Inflammatory macrophage treated with lipopolysaccharide for 1 hour (primary cell): ENCODE measurements at places on chromosomes 7 and 10.

- no peak for DNase-seq
Measured at GRCh38 chr10:85623758-85624157, 742.8 kb downstream of the GRID1 start.

DNA sequence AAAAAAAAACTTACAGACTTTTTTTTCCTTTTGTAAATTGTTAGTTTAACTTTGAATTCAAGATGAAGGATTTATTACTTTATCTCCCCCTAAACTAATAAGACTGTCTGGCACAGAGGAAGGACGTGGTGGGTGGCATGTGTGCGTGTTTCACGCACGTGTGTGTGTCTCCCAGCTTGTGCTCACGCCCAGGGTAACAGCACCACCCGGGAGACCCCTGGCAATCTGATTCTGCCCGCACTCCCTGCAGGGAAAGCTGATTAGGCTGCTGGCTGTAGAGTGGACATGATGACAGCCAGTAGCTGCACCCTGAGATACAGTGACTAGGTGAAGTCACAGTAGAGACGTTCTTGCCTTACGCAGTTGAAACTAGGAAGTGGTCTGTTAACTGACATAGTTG is 25.3 kb downstream of the WIPI2 start:
- no peak for DNase-seq

DNA sequence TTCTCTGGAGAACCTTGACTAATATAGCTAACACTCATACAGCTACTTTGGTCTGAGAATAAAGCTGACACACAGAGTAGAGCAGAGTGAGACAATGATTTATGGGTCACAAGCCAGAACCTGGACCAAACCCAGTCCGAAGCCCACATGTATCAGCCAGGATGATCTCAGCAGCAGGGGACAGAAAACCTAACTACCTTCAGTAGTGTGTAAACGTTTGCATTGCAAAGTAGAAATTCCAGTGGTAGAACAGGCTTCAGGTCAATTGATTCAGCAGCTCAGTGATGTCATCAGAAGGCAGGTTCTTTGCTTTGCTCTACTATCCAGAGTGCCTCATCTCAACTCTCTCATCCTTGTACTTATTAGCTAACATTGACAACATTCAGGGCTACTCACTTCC is 62.5 kb upstream of the PALS2 start:
- no peak for DNase-seq

- peak; percentile 83 for DNase-seq
Measured at GRCh38 chr7:73851410-73852338, 9.3 kb upstream of the TMEM270 start.

DNA sequence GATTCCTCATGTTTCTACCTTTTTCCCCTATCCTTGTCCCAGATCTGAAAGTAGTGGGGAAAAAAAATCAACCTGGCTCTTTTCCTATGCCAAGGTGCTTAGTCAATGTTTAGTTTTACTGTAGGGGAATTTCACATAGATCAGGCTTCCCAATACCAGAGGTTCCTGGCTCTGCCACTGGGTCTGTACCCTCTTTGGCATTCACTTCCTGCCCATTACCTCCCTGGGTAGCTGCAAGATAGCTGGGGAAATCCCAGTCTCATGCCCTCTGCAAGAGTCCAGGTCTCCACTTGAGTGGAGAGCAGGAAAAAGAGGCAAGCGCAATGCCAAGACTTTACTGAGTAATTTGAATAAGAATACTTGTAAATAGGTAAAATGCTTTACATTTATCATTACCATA is 3.5 kb upstream of the BPGM start:
- no peak for DNase-seq

DNA sequence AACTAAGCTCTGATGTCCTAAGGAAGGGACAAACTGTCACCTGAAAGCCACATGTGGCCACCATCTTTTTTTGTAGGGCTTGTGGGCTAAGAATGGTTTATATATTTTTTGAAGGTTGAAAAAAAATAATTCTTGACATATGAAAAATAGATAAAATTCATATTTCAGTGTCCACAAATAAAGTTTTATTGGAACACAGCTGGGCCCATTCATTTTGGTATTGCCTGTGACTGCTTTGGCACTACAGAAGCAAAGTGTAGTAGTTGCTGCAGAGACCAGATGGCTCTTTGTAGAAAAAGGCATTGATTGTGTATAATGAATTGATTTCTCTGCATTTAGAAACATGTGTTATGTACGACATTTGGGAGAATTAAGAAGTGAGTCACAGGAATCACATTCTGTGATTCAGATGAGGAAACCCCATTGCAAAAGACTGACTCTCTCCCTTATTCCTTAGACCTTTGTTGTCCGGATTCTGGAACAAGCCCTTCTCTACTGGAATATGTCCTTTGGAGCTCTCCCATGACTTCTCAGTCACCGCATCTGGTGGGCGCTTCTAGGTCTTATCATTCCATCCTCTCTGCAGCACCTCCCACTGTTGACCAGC is 438.7 kb downstream of the LRMDA start:
- no peak for DNase-seq

DNA sequence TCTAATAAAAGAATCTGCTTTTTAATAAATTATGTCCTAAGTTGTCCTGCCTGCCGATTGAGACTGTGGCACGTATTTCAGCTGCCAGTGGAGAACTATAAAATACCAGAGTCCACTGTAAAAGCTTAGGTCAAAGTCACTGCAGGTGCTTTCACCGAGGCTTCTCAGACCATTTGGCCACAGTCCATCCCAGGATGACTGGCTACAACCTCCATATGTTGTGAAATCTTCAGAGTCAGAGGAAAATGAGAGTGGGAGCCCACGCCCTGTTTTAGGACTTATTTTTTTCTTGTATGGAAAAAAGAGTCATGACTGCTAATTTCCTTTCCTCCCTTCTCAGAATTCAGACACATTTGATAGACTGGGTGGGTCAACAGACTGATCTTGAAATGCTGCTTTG is 182.9 kb downstream of the ANK3 start:
- DNase-seq = no peak

- peak; percentile 68 for DNase-seq
Measured at GRCh38 chr10:33434933-33435332, 100.5 kb upstream of the NRP1 start.

DNA sequence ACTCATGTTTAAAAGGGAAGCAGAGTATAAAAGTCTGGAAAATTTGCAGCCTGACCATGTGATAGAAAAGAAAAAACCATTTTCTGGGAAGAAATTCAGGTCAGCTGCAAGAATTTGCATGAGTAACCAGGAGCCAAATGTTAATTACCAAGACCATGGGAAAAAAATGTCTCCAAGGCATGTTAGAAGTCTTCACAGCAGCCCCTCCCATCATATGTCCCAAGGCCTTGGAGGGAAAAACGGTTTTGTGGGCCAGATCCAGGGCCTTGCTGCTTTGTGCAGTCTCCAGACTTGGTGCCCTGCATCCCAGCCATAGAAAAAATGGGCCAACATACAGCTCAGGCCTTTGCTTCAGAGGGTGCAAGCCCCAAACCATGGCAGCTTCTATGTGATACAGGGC is 1019.6 kb upstream of the SORCS1 start:
- no peak for DNase-seq

DNA sequence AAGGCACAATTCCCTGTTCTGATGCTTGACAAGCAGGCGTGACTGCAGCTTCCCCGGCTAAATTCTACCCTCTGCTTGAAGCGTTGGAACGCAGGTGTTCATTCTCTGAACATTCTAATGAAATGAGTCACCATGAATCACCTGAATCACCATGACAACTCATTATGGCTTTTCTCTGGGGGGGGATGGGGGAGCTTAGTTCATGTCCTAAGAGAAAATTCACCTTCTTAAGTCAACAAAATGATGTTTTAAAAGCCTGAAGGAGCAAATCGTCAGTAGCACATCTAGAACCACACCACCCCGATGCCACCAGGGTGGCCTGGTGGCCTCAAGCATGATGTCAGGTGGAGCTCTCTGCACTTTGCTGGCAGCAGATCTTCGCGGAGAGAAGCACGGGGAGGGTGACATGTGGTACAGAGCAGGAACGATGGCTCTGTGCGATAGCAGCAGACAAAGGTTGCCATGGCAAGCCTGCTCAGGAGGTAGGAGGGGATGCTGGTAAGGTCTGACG is 33.7 kb downstream of the DDC start:
- DNase-seq = no peak

- DNase-seq = no peak
Measured at GRCh38 chr7:99791021-99791420, 7.0 kb upstream of the CYP3A4 start.

DNA sequence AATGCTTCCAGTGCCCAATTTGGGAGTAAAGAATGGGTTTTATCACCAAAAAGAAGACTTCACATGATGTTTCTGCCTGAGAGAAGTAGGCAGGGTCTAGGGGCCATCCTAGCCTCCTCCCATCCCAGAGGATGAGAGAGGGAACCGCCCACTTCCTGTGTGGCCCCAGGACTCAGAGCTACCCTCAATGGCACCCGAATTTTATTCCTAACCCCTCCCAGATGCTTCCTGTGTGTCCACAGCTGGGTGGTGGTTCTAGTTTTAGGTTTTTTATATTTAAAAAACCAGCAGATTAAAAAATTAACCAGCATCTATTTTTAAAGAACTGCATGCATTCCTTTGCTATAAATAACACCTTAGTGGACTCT is 583.5 kb downstream of the PTPRN2 start:
- no peak for DNase-seq

- DNase-seq = no peak
Measured at GRCh38 chr10:18352175-18352574, 212.0 kb downstream of the CACNB2 start.

GRCh38 chr7:15236952-15237351 is 324.9 kb downstream of the AGMO start:
- peak; percentile 33 for DNase-seq

- DNase-seq = no peak
Measured at GRCh38 chr10:62092301-62093030, 176.2 kb downstream of the RTKN2 start.

DNA sequence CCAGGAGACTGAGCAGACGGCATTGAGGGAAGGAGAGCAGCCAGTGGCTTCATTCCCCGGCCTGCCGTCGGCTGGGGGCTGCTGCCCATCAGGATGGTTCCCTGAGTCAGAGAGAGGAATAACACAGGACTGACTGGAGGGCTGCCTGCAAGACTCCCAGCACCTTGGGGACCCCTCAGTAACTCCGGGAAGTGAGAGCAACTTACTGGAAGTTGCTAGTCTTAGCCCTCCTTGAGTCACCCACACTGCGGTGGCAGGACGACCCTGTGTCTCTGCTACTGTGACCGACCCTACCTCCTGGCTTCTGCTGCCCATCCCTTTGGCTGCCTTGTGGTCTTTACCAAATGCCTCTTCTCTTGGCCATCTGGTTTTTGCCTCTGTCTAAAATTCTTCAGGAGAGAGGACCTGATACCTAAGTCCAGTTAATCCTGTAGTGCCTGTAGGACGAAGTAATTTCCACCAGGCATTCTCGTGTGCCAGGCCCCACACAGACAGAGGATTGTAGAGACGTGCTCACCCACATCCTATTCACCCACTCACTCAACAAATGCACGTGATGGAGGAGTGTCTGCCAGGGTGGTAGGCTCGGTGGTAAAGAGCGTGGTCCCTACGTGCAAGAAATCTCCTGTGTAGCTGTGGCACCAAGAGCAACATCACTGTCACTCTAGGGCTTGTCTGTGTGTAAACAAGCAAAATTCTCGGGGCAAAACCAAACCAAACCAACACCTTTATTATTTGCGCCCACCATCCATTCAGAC is 156.5 kb downstream of the PRKCQ start:
- DNase-seq = no peak

DNA sequence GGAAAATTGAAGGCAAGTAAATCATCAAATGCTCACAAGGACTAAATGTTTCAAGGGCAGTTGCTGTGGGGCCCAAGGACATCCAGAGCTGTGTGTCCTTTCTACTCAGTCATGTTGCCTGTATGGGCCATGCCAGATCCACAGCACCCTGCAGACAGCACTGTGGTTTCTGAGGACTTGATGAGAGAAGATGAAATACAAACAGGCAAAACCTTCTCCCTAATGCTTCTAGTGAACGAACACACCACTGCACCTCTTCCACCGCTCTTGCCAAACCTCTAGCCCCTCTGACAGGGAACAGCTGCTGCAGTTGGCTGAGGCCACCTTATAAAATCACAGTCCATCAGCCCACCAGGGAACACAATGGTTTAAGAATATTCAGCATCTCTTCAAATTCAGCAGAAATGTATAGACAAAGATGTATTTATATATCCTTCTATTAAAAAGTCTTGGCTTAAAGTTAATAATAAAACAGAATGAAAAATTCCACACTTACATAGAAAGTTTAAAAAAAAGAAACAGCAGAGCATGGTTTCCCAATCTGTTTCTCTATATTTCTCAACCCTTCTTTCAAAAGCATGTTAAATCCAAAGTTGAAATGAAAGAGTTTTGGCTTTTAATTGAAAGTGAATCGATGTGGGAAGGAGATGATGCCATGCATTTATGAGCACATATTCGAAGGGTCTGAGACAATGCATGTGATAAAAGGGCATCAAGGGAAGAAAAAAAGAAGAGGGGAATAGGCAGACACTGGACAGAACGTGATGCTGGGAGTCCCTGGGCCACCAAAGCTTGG is 14.0 kb downstream of the CYP3A7 start:
- DNase-seq = peak; percentile 86
